CD14-positive monocyte (primary cell): ENCODE measurements at places on chromosomes 7 and 10.

DNA sequence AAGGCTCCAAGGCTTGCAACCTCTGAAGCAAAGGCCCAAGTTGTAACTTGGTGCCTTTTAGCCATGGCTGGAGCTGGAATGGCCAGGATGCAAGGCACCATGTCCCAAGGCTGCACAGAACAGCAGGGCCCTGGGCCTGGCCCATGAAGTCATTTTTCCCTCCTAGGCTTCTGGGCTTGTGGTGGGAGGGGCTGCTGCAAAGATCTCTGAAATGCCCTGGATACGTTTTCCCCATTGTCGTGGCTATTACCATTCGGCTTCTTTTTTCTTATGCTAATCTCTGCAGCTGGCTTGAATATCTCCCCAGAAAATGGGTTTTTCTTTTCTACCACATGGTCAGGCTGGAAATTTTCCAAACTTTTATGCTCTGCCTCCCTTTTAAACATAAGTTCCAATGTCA is 234.2 kb downstream of the CDK14 start:
- DNase-seq: no peak

DNA sequence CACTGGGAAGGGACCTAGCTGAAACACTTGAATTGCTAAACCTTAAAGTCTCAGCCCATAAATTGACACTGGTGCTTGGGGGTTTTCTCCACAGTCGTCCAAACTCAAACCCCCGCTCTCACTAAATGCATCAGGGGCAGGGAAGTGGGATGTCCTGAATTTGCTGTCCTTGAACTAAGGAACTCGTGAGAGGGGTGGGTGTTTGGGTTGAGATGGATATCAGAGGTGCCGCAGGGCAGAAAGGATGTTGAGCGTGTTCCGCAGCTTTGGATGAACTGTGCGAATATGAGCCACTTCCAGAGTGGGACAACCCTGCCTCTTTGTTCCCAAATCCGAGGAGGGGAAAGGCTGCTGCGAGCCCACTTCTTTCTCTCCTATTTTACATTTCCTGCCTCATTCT is 90.3 kb upstream of the LYZL2 start:
- DNase-seq: no peak

DNA sequence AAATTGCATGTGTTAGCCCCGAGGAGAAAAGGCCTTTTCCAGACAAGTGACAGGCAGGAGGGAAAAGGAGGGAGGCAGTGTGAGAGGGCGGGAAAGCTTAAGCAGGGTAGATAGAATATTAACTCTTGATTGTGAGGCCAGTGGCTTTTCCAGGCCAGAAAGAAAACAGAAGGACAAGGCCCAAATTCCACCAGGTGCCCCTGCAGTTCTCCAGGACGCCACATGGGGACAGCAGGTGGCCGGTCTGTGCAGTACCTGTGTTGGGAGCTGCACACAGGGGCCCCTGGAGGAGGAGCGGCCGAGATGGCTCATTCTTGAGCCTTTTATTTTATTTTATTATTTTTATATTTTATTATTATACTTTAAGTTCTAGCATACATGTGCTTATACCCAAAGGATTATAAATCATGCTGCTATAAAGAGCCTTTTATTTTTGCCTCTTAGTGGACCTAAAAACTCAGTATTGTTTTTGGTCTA is 141.3 kb upstream of the KLF14 start:
- DNase-seq: no peak

GRCh38 chr7:147796581-147796980 is 794.0 kb upstream of the C7orf33 start:
- no peak for DNase-seq

GRCh38 chr10:104690101-104690500 is 49.0 kb downstream of the SORCS3 start:
- no peak for DNase-seq

- no peak for DNase-seq
Measured at GRCh38 chr10:7475046-7475911, 64.4 kb upstream of the SFMBT2 start.

- peak; percentile 69 for DNase-seq
Measured at GRCh38 chr10:104144931-104145330, 23.0 kb downstream of the SFR1 start.

DNA sequence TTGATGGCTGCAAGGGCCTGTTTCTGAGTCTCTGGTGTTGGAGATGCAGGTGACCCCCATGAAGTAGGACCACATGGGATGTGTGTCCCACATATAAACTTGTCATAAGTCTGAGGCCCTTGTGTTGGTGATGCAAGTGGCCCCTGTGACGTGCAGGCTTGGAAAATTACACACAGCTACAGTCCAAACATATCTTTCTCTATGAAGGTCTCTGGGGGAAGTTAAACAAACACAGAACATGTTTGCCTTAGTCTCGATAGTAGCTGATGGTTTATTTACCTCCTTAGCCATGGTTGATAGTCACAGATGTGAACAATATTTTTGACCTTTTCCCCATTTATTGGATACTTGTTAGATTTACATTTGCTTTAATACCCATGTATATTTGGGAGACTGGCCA is 64.7 kb downstream of the ADCY1 start:
- DNase-seq: no peak

DNA sequence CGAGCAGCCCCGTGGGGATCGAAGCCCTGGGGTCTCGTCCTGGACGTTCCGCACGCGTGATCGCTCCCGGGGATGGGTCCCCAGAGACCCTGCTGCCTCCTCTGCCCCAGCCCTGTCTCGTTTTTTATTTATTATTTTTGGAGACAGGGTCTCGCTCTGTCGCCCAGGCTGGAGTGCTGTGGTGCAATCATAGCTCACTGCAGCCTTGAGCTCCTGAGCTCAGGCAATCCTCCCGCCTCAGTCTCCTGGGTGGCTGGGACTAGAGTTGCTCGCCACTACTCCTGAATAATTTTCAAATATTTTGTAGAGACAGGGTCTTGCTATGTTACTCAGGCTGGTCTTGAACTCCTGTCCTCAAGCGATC is 319 bp upstream of the STX1A start:
- no peak for DNase-seq

GRCh38 chr7:32116436-32116835 is 46.2 kb upstream of the PDE1C start:
- DNase-seq: no peak

DNA sequence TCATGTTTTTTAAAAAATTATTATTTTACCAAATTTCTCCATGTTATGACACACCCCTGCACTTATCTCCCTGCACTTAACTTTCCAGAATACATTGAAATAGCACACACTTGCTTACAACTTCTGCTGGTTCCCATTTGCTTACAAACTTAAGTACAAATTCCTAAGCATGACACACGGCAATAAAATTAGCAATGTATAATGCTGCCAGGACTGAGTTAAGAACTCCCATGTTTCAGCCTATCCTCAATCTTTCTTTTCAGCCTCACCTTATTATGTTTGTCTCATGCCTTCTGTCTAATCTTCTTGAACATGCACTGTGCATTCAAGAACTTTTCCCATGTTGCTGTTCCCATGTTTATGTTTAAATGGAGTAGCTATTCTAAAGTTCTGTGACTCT is 40.8 kb downstream of the PRPS1L1 start:
- DNase-seq: no peak

DNA sequence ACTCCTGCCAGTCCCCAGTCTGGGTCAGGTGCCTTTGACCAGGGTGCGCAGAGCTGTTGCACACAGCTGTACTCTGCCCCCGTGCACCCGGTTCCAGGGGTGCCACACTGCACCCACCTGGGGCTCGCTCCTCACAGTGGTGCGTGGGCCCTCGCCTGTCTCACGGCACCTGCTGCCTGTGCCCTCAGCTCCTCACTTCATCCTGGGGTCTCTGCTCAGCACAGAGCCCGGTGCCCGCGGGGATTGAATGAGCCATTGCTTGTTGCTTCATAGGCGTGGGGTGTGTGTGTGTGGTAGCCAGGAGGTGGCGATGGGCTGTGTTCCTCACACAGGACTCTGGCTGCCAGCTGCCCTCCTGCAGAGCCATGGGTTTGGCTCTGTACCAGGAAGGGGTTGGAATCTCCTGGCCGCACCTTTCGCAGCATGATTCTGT is 18.5 kb downstream of the EIF3B start:
- DNase-seq: no peak

- DNase-seq: no peak
Measured at GRCh38 chr10:18501198-18501597, 150.2 kb downstream of the NSUN6 start.

DNA sequence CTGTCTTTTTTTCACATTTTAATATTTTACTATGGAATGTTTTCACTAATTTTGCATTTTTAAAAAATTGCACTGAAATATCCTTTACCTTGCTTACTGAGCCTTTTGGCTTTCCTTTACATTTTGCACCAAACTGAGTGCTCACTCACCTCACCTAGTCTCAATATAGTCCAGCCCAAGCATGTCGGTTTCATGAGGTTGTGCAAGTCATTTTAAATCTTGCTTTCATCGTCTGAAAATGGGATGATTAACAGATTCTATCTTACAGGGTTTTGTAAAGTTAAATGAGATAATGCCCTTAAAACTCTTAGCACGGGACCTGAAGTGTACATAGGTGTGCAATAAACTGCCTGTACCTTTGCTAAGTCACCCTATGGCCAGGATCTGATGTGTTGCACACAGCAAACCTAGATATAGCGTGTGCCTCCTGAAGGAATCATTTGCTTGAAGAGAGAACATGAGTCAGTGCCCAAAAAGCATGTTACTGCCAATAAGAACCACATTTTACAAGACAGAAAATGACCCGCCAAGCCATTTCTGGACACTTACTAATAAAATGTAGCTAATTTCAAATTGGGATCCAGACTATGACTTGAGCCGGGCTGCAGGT is 199.8 kb downstream of the JCAD start:
- DNase-seq: no peak

GRCh38 chr10:121667948-121668313 is 69.7 kb upstream of the FGFR2 start:
- DNase-seq: no peak

DNA sequence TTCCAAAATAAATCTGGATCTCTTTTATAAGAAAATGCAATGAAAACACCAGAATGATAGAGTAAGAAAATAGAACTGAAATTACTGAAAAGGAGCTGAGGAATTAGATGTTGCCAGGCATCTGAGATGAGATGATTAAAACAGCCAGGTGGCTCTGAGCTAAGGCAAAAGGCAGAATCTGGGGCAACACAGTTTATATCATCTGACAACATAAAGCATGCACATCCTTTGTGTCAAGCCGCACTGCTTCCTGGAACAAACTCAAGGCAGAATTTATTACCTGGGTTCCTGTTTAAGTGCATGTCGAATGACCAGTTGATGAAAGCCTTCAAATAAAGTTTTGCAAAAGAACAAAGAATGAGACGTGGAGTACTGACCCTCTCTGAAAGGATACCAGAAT is 247.0 kb downstream of the SNX10 start:
- no peak for DNase-seq

GRCh38 chr7:4683043-4683883 is 1.2 kb downstream of the FOXK1 start:
- peak; percentile 14 for DNase-seq

GRCh38 chr7:95861041-95861440 is 88.7 kb downstream of the DYNC1I1 start:
- no peak for DNase-seq

DNA sequence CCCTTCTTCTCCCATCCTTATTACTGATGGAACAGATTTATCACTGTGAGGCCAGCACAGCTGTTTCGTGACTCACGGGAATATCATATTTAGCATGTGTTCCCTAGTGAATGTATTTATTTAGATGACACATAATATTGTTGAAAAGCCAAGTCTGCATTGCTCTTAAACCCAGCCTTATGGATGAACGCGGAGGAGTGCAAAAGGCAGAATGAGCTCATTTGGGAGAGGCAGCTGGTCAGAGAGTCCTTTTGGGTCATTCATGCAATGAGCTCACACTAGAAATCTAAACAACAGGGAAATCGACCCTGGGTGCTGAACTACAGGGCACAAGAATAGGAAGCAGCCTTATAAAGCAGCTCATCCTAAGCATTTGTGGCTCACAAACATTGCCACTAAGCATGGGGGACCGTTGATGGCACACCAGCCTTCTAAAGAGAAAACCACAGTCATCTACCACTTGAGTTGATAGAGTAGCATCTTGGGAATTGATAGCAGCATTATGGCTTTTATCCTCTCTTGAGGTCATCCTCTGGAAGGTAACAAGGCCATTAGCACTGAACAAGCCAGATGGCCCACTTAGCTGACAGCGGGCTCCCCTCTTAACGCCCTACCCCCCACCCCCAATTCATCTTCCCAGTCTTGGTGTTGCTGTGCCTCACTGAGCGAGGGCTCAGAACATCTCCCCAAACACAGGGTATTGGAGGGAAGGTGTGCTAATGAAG is 32.9 kb upstream of the SDK1 start:
- DNase-seq: no peak

DNA sequence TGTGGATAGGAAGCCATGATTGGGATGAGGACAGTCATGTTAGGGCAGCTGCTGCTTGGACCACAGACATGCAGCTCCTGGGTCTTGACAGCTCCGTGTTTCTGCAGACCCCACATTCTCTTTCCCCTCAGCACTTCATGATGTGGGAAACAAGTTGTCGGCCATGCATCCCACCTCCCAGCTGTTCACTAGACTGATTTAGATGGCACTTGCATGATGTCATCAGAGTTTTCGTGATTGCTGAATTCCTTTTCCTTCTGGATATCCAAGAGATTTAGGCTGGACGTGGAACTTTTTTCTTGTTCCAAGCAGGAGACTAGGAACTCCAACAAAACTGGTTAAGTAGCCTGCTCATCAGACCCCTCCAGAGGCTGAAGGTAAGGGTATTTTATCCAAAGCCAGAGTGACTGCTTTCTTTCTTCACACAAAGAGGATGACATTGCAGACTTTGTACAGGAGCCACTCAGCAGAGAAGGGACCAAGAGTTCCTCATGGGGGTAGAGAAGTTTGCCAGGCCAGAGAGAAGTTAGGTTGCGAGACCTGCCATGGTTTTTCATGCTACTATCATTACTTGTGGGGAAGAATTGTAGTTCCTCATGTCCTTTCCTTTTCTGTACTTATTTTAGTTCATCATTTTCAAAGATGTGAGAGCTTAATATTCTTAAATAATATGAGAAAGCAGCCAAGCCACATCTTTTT is 117.7 kb upstream of the GJD4 start:
- DNase-seq: peak; percentile 53

- no peak for DNase-seq
Measured at GRCh38 chr10:71225291-71226058, 13.1 kb downstream of the UNC5B start.

- no peak for DNase-seq
Measured at GRCh38 chr7:148708026-148708885, 9.6 kb downstream of the CUL1 start.

DNA sequence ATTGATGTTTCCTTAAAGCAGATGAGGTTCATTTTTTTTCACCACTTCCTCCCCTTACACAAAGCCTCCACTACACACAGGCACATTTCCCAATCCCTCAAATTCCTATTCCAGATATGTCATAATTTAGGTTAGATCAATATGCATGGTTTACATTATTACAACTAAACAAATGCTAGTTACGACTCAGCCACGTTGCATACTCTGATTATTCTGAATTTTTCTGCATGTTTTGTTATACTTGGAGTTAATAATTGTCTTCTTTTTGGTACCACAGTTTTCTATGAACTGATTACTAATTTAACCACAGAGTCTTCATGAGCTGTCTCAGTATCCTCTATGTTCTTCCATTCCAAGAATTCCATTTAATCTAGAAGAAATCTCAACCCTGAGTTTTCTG is 4.4 kb upstream of the BICC1 start:
- no peak for DNase-seq

GRCh38 chr10:125337510-125337909 is 177.1 kb upstream of the CTBP2 start:
- DNase-seq: no peak
